ENCODE measurements at places on chromosomes 1 and 21.

- no peak for DNase-seq
Observed at GRCh38 chr1:244322181-244322580, 129.5 kb downstream of the ADSS2 start.

GRCh38 chr21:34762786-34763185, 94.0 kb downstream of the CLIC6 start:
- no peak for DNase-seq

DNA sequence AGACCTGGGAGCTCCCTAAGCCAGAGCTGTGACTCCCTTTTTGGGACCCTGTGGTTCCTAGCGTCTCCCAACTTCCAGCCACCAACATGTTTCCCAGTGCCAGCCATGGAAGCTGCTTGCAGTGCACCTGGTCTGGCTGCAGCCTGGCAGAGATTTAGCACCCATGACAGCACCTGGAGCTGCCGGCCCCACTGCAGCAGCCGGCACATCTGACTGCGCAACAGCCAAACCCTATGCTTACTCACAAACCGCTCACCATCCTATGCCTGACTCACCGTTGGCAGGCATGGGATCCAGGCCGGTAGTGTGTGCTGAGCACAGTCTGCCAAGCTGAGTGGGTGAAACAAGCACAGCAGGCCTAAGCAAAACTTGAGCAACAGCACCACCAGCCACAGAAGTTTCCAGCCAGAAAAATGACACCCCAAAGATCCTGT, 435.9 kb upstream of the PRMT6 start:
- no peak for DNase-seq

DNA sequence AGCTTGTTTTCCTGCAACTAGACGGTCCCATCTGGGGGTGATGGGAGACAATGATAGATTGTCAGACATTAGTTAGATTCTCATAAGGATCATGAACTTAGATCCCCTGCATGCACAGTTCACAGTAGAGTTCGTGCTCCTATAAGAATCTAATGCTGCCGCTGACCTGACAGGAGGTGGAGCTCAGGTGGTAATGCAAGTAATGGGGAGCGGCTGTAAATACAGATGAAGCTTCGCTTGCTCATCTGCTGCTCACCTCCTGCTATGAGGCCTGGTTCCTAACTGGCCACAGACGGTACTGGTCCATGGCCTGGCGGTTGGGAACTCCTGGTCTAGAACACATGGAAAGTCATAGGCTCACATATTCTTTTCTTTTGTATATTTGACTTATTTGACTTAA, 42.0 kb downstream of the NIBAN1 start:
- no peak for DNase-seq

GRCh38 chr21:44592446-44593311, at the start of gene KRTAP10-6:
Gene KRTAP10-6, minus strand, starts transcription at chr21:44592505. Its CDS starts 21 bp downstream, at chr21:44592484.
- no peak for DNase-seq

DNA sequence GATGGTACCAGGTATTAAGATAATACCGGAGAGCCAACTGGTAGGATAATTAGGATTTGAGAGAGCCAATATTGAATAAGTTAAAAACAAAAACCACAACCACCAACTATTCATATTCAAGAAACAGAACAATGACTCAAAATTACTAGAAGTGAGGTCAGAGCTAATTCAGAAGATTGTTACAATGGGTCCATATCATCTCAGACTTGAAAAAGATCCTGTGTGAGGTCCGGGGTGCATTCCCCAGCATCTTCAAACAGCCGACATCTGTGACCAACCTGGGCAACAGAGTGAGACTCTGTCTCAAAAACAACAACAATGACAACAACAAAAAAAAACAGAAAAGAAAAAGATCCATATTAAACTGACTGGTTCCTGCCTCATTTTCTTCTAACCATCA, 18.6 kb downstream of the AK2 start:
- DNase-seq, result no peak

GRCh38 chr1:34761176-34761761, 1.7 kb downstream of the GJB4 start:
- DNase-seq, result no peak

- no peak for DNase-seq
Observed at GRCh38 chr21:41809891-41810596, 43.2 kb upstream of the RIPK4 start.

GRCh38 chr1:1605724-1606123, 5.8 kb upstream of the FNDC10 start:
- DNase-seq, result no peak

GRCh38 chr1:55413286-55413685, 198.1 kb upstream of the USP24 start:
- DNase-seq, result no peak

DNA sequence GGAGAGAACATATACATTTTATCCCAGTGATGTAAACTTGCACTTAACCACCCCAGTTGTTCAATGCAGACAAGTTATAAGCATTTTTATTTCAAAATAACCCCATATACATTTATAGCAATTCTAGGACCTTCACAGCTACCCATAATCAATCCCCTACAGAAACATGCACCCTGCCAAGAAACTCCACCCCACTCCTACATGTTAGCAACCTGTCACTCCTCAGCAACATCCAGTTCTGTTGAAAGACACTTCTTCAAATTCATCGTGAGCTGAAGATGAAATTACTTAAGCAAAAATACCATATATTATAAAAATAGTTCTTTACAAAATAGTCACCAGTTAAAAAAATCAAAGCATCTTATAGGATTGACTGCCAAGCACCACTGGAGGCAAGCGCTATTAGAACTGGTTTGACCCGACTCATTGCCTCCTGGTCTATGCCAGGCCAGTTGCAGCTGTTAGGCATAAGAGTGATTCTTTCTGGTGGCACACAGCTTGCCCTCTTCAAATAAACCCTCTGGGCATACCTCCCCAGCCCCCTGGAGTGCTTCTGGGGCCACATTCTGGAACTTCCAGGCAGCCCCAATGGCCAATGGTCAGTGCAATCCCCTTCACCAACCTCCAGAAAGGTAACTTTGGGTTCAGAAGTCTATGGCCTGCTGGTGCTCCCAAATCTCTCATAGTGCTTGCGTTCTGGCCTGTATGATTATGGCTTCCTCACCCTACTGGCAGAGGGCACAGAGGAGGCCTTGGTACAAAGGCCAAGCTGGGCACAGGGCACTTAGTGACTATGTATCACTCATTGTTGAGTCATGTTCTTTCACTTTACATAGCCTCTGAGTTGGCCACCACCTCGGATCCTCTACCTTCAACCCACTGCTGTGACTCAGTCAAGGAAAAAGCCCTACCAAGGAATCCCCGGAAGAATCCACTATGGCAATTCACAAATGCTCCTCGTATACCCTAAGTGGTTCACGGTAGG, 72.2 kb upstream of the RALGPS2 start:
- DNase-seq, result no peak

- peak; percentile 18 for DNase-seq
Observed at GRCh38 chr1:18413541-18414305, 67.0 kb upstream of the KLHDC7A start.

All from mucosa of gallbladder (tissue), 1 donor.